ENCODE measurements at places on chromosomes 6 and 20.

GRCh38 chr6:132153221-132153898 lies 202.2 kb upstream of the CCN2 start:
- peak; percentile 87 for DNase-seq

DNA sequence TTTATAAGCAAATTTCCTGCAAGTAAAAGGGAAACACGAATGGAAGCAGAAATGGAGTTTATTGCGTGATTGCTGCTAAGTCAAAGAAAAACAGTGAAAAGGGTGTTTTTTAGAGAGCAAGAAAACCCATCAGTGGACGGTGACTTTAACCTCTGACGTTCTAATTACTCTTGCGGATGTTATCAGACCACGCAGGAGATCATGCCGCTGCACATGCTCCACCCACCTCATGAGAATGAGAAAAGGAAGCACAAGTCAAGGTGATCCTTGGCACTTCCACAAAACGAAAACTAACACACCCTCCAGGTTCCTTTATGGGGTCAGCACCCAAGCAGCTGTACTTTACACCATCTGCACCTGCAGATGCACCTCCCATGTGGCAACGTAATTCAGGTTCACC lies 45.0 kb downstream of the LYRM4 start:
- no peak for DNase-seq

DNA sequence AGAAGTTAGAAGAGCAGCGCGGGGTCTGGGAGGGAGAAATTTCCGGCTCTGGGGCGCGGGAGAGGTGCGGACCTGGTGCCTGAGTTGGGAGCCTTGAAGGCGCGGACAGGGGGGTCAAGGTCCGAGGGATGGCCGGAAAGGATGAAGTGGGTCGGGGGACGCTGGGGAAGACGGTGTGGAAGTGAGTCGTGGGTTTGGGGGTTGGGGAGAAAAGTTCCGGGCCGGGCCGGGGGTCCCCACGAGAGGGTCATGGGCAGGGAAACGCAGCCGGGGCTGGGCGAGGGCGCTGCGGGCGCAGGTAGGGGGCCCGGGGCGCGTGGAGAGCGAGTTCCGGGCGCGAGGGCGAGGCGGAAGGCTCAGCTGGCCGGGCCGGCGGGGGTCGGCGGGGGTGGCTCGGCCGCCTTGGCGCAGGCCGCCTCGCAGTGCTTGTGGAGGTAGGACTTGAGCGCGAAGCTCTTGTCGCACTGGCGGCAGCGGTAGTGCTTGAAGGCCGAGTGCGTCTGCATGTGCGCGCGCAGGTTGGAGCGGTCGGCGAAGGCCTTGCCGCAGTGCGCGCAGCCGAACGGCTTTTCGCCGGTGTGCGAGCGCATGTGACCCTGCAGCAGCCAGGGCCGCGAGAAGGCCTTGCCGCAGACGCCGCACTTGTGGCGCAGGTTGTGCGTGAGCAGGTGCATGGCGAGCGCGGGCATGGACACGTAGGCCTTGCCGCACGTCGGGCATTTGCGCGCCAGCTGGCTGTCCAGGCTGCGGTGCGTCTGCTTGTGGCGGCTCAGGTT lies 10.5 kb upstream of the SRXN1 start:
- no peak for DNase-seq

DNA sequence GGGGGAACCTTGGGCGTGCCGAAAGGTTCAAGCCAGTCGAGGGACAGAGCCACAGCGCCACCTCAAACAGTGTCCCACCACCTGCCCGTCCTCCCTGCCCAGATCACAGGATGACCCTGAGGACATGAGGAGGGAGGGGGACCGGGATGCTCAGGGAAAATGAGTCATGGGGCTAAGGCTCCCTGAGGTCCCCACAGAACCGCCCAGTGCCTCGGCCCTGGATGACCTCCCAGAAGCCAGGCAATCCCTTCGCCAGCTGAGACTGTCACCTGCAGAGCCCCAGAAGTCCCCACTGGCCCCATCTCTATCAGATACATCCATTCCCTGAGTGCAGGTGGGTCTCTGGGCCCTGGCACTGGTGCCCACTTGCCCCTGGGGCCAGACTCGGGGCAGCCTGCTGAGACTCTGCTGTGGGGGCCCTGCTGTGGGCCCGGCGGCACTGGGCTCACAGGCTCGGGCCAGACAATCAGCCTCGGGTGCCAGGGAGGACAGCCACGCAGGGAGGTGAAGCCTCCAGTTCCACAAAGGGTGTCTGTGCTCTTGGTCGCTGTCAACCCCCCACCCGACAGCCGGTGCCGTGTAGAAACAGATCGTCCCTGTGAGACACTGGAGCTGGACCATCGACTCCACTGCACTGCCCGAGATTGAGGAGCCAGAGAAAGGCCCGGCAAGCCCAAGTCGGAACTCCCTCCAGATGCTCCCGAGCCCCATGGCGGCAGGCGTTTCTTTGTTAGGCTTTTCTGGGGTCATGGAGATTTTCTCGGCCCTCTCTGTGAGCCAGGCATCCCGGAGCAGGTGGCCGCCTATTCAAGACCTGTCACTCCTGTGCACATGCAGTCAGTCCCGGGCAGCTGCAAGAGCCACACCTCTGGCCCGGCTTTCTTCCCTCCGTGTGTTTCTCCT lies 26.1 kb downstream of the PXDC1 start:
- DNase-seq, result no peak

- DNase-seq, result no peak
These were observed 243.7 kb downstream of the CD83 start for GRCh38 chr6:14361297-14361696.

GRCh38 chr20:53413186-53413631 lies 180.4 kb downstream of the ZNF217 start:
- no peak for DNase-seq

DNA sequence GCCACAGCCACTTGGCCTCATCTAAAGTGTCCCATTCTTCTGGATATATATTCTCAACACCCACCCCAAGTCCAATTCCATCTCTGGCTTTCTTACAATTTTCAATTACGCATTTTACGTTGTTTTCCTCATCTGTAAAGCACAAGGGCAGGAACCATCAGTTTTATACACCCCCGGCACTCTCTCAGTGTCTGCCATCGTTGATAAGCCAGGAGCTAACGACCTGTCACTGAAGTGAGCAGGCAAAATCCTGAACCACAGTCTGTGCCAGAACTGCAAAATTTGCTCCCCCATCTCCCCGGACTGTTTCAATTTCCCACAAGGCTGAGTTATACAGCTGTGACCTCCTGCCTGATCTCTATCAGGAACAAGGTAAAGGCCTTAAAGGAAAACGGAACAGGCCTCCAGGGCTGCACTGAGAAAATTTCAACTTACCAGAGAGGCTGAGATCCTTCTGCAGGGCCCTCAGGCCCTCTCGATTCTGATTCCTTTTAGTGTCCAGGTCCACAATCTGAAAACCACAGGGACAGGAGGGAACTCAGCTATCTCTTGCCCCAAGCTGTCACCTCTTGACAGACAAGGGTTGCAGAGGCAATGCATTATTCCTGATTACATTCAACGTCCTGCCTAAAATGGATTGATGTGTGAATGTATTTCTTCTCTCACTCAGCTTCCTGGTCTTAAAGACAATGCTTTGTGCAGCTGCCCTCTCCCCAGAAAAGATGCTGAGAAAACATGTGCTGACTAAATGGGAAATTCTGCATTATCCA lies 1.8 kb downstream of the PDRG1 start:
- DNase-seq, result no peak

DNA sequence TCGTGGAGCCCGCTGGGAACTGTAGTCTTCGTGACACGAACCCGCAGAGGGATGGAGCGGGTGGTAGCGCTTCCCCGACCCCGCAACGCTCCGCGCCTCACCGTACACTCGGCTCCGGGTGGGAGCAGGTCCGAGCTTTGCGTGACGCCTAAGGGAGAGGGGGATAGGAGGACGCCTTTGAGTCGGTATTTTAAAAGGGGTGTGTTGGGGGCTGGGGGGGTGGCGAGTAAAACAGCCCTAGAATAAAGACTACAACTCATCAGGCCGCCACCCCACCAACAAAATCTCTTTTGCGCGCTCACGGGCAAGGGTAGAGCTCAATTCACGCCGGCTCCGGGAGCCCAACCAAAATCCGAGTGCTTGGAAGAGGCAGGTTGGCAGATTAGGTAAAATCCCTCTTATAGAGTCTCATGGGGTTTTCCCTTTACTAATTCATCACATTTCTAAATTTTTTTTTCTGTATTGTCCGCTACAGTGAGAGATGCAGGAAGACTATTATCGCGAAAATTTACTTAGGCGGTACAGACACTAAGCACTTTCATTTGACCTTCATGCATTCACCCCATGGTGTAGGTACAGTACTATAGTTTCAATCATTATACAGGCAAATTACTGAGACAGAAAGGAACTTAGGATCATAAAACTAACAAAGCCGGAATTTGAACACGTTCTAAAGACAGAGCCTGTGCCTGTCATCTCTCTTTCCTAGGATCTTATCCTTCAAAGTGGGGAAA lies 706 bp upstream of the SNX14 start:
- DNase-seq, result peak; percentile 20

DNA sequence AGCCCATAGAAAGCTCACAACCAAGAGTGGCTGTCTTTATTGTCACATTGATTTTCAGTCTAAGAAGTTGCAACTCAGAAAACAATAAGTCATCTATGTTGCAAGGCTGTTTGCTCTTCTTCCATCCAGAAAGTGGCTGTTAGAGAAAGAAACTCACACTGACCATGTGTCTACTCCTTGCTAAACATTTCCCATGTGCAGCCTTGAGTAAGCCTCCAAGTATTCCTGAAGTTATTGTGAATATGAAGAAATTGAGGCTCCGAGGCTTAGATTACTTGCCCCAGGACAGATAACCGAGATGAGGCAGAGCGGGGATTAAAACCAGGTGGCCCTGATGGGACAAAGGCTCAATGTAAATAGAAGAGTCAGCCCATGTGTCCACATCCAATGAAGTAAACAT lies 105.0 kb downstream of the SPTLC3 start:
- no peak for DNase-seq

- DNase-seq, result peak; percentile 54
These were observed 63.4 kb downstream of the TXNDC5 start for GRCh38 chr6:7846966-7847818.

DNA sequence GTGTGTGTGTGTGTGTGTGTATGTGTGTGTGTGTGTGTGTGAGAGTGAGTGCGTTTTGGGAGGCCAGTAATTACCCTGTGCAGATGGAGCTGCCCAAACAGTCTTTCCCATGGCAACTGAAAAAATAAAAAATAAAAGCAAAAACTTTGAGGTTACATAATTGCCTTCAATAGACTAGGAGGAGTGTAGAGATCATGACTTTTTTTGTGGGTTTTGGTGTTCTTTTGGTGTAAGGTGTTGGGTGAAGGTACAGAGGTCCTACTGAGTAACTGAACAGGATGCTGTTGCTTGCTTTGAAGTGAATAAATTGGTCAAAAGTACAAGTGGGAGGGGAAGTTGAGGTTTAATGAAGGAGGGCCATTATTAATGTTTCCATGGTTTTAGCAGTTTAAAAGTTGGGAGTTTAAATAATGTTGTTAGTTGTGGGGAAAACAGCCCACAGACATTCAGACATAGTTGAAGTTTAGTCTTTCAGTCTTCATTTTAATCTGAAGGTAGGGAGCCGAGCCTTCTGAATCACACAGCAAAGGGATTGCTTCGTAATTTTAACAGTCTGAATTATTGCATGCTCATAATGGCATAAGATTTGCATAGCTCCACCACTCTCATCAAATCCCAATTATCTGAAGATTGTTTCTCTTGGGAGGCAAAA lies 251.4 kb downstream of the PRL start:
- DNase-seq, result no peak

- DNase-seq, result peak; percentile 47
These were observed 58.4 kb downstream of the SYTL3 start for GRCh38 chr6:158708239-158708638.

- no peak for DNase-seq
These were observed 311.4 kb downstream of the TFAP2C start for GRCh38 chr20:56940466-56940865.

DNA sequence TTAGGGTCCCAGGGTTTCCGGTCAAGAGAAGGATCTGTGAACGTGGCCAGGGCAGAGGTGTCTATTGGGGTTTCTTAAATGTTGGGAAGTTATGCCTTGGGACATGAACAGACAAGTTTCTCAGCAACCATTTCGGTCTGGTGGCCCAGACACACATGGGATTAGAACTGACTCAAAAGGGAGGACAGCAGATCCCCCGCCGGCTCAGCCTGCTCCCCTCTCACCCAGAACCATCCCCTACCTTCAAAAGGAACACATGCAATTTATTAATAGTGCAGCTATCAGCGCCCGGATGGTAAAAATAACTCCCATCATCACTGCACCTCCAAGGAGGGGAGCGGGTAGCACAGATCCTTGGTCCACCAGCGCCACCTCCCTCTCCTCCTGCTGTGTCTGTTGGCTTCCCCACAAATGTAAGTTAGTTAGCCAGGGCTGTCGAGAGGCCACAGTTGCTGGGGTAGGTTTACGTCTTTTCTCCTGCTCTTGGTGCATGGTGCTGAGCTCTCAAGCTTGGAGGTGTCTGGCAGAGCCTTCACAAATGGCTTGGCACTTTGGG lies 77.1 kb downstream of the TRAM2 start:
- no peak for DNase-seq

DNA sequence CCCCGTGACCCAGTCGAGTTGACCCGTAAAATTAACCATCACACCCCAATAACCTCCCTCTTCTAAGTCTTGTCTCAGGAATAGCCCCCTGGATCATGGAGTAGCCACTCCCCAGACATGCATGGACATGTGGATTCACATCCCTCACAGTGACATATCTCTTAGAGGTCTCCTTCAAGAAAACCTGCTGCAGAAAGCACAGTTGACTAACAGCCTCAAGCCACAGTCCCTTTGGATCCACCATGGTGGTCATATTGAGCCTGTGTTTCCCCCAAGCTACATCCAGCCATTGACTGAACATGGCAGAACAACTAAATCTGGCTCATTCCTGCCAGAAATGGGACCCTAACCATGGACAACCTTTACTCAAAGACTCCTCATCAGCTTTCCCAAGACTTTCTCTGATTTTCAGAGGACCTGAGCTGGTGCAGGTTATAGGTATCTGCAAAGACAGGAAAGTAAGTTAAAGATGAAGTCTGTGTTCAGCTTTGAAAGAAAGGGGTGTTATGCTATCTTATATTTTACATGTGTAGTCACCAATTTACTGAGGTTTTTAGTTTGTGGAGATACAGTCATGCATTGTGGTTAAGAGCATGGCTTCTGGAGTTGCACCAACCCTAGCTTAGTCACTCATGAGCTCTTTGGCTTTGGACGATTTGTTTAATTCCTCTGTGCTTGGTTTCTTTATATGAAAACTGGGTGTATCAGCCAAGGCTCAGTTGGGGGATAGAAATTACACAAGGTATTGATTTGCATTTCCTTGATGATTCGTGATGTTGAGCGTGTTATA lies 219.1 kb downstream of the MYLK4 start:
- DNase-seq, result peak; percentile 96

GRCh38 chr6:133951227-133951626 lies 1.8 kb upstream of the TBPL1 start:
- no peak for DNase-seq

DNA sequence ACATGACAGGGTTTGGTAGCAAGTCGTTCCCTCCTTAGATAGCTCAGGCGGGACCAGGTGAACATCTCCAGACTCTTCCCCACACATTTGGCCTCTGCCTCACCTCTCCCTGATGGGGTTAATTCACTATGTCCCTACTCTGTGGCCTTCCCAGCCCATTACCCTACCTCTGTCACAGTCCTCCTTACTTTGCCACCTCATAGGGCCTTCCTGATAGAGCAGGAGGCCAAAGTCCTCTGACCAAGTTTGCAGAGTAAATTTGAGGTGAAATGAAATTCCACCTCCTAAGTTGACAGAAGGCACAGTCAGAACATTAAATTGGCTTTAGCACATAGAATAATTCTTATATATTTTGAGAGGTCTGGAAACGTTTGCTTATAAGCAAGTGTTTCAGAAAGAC lies 53.1 kb upstream of the ARMC2 start:
- DNase-seq, result no peak

GRCh38 chr6:84222426-84222825 lies 5.0 kb downstream of the CEP162 start:
- no peak for DNase-seq

GRCh38 chr20:44686934-44687333 lies 28.2 kb upstream of the CCN5 start:
- DNase-seq, result no peak
